ENCODE measurements at places on chromosomes 4 and X.

- no peak for DNase-seq
These were observed 73.3 kb downstream of the MTMR1 start for GRCh38 chrX:150766351-150767044.

DNA sequence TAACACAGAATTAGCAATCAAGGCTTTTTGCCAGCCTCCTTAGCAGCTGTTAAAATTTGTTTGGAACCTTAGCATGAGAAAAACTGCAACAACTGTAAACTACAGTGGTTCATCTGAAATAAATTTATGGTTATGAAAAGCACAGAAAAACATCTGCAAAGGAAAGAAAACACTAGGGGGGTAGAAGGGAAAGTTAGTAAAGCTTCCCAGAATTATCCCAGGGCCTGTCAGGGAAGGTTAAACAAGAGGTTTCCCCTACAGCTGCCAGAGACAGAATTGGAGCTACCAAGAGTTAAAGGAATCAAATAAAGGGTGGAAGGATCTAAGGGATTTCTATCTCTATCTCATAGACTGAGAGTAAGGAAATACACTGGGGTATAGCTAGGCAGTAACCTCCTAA, 234.7 kb upstream of the DIAPH2 start:
- no peak for DNase-seq

GRCh38 chr4:7118013-7118832, 50.4 kb upstream of the GRPEL1 start:
- no peak for DNase-seq

DNA sequence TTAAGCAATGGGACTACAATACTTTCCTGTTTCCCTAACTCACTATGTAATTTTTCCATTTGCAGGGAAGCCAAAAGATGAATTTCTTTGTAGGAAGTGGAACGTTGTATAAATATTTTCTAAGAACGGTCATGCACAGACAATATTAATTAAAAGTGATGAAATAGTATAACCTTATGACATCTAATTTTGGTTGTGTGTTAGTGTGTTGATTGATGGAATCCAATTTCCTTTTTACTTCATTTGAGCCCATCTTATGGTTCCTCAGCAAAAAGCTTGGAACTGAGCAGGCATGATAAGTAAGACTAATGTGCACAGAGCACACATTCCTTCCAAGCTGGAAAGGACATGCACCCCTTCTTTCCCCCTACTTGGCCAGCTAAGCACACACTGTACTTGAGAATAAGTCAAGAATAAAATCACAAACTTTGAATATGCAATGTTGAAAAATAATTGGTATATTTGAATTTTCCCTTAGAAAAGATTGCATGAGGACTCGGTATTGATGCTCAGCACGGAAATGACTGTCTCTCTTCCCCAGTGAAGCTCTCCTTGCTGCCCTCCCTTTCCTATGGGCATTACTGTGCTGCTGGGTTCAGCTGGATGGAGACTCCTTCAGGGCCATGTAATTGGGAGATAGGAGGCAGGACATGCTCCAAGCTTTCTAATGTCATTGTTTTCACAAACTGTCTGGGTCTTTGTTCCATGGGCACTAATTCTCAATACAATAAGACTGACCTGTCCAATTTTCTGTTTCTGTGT, 19.2 kb upstream of the PDLIM3 start:
- DNase-seq: no peak

- DNase-seq: no peak
These were observed 105.7 kb downstream of the SLITRK2 start for GRCh38 chrX:145923376-145923775.

Measured in activated CD4-positive, alpha-beta T cell treated with anti-CD3 and anti-CD28 coated beads, Interleukin-2, amount 10 ng/mL, durations not matched to agents 7 days and 5 days (primary cell).